HFF-Myc (cell line): ENCODE measurements at places on chromosomes 2 and 18.

- no peak for DNase-seq
Observed at GRCh38 chr2:100783987-100784386, 36.0 kb upstream of the NPAS2 start.

DNA sequence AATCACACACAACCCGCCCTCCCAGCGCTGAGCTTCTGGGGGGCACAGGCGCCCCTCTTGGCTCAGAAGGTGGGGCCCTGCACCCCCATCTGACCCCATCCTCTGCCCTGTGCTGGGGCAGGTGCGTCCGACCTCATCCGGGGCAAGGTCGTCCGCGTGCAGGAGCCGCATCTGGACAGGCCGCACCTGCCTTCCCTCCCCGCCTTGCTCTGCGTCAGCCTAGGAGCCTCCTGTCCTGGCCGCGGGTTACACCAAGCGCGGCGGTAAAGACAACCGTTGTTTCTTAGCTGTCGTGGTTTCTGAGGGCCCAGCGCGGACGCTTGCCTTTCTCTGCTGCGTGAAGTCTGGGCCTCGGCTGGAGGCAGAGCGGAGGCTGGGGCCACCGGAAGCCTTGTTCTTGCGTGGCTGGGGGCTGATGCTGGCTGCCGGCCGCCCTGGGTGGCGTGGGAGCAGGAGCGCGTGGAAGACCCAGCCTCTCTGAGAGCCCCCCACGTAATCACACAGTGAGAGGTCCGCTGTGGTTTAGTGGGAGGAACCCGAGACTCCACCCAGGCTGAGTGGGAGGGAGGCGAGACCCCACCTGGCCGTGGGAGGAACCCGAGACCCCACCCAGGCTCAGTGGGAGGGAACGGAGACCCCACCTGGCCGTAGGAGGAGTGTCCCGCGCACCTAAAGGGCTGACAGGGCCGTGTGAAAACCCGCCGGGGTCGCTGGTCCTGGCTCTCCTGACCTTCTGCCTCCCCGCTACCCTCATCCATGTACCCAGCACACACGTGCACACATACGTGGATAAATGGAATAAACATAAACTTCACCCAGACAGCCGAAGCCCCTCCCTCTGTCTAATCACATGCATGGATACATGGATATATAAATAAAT, 51.8 kb downstream of the KCNG2 start:
- DNase-seq = no peak

- DNase-seq = no peak
Observed at GRCh38 chr2:151862700-151863099, 34.5 kb upstream of the ARL5A start.

DNA sequence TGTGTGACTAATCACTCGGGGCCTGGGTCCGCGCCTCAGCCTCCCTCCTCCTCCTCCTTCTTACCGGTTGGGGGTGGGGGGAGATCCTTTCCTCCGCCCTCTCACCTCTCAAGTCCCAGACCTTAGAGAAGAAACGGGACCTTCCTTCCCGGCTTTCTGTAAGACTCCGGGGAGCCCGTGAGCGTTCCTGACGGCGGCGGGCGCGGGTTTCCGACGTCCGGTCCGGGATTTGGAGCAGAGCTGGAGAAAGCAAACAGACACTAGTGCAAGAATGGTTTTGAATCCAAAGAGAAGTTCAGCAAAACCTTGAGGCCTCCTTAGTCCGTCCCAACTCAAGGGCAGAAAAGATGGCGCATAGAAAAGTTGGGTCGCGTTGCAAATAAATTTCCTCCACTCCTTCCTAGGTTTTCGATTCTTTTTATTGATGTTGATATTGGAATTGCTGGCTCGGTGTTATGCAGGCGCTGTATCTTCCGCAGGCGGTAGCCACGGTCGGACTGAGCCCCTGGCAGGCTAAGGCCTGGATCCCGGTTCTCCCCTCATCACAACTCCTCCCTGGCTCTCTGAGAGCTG, 2.0 kb downstream of the DLX1 start:
- no peak for DNase-seq

GRCh38 chr2:230258483-230258882, 32.9 kb downstream of the SP140 start:
- no peak for DNase-seq

- no peak for DNase-seq
Observed at GRCh38 chr2:68774569-68775271, 40.1 kb downstream of the ARHGAP25 start.

GRCh38 chr18:22626771-22627170, 209.1 kb upstream of the CTAGE1 start:
- DNase-seq = no peak

DNA sequence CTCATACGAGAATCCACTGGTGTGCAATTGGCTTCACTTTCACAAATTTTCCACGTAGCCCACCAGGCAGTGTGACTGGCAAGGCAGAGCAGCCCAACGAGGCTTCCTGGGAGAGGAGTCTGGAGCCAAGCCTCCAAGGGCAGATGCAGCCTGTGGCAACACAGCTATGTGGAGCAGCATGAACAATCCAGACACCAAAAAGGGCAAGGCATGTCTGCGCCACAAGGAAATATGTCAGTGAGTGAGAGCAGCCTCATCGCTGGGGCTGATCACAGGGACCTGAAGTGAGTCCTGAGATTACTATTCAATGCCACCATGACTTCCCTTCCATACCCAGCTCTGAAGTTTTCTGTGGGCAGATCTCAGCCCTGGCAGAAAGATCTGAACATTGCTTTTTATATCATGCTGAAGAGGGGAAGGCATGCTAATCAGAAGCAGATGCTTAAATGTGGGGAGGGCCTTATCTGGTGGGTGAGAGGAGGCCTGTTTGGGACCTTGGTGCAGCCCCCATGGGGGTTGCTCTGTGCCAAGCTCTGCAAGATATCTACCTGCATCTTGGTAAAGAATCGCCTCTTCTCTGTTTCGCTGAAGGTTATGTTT, 40.0 kb upstream of the PUM2 start:
- no peak for DNase-seq
